ENCODE measurements at places on chromosomes 2 and 18.

- no peaks in the 10 kb centered on the region for H3K36me3 ChIP-seq
- no peak overlapping the region for H3K27ac ChIP-seq
- H3K4me3 ChIP-seq = no peak overlapping the region
- H3K27me3 ChIP-seq = no peaks in the 10 kb centered on the region
Measured at GRCh38 chr18:32081881-32082280, 9.8 kb upstream of the RNF138 start.

- no peak overlapping the region for H3K27ac ChIP-seq
- H3K36me3 ChIP-seq = peaks cover 20% of the 10 kb centered on the region
- H3K4me3 ChIP-seq = no peak overlapping the region
- no peaks in the 10 kb centered on the region for H3K27me3 ChIP-seq
- DNase-seq = no peak
Measured at GRCh38 chr2:70211595-70211994, 20.8 kb upstream of the C2orf42 start.

- no peaks in the 10 kb centered on the region for H3K36me3 ChIP-seq
- no peaks in the 10 kb centered on the region for H3K27me3 ChIP-seq
- H3K27ac ChIP-seq = no peak overlapping the region
- DNase-seq = peak; percentile 54
- no peak overlapping the region for H3K4me3 ChIP-seq
Measured at GRCh38 chr2:212686285-212686895, 147.8 kb upstream of the ERBB4 start.

DNA sequence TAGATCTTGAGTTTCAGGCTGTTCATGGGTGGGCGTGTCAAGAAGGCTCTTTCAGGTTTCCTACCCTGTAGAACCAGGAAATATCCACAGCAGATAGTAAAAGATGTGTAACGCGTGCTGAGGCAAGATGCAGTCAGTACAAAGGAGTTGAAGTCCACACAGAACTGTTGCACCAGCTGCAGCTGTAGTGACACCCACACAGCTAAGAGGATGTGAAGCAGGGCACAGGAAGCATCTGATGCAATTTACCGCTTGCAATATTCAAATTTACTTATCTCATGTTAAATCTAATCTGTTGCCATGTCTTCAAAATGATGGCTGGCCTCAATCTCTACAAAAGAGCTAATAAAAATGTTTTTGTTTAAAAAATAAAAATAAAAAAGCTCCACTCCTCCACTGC lies 132.8 kb downstream of the ARHGAP15 start:
- no peak for DNase-seq
- H3K36me3 ChIP-seq = no peaks in the 10 kb centered on the region
- H3K27me3 ChIP-seq = no peaks in the 10 kb centered on the region
- H3K4me3 ChIP-seq = no peak overlapping the region

DNA sequence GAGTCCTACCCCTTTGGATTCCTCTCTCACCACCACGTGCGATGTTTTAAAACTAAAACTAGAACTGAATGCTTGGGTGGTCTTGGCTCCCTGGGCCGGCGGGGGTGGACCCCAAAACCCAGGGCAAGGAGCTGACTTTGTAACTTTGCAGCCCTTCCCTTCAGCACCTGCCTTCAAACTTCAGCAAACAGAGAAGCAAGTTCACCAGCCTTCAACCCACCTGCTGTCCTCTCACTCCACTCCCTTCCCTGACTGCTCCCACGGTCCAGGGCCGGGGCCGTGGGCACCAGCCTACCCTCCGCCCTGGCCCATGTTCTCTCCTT lies 54.5 kb downstream of the COL6A3 start:
- DNase-seq = no peak
- H3K27me3 ChIP-seq = no peaks in the 10 kb centered on the region
- no peak overlapping the region for H3K4me3 ChIP-seq
- peaks cover 43% of the 10 kb centered on the region for H3K36me3 ChIP-seq
- peaks cover 12% of the 10 kb centered on the region for H3K4me1 ChIP-seq

- H3K4me1 ChIP-seq = peaks cover 11% of the 10 kb centered on the region
- H3K36me3 ChIP-seq = no peaks in the 10 kb centered on the region
- H3K4me3 ChIP-seq = no peak overlapping the region
- DNase-seq = no peak
- H3K27ac ChIP-seq = no peak overlapping the region
Measured at GRCh38 chr2:109335631-109336176, 206.7 kb downstream of the SH3RF3 start.

DNA sequence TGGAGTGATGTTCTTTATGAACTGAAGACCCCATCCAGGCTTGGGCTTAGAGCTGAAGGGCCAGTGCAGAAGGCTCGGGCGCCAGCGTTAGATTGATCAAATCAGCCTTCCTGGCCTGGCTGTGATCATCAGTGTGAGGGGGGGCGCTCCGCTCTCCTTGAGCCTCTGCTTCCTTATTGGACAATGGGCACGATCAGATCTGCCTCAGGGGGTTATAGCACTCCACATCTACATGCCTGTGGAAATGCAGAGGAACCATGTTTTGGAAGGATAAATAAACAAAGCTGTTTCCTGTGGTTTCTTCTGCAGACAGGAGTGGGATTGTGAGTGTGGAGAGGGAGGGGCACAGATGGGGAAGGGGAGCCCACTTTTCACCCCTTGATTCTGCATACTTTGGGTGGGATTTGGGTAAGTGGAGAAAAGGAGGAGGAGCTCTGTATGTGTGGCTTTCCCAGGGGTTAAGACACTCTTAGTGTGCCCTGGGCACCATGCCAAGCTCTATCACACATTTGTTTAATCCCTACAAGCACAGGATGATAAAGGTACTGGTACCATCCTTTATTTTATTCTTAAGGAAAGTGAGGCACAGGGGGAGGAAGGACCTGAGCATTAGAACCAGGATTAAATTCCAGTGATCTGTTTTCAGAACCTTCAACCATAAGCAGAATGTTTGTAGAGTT lies 150.5 kb downstream of the EN1 start:
- peaks cover 8% of the 10 kb centered on the region for H3K4me1 ChIP-seq
- no peaks in the 10 kb centered on the region for H3K36me3 ChIP-seq
- H3K4me3 ChIP-seq = no peak overlapping the region

Data from trophoblast cell (in vitro differentiated cells and primary cell).